Ascending aorta (tissue), 2 donors: ENCODE measurements at places on chromosomes 2 and 18. TPM values are rescaled to one million over a fixed set of nuclear protein-coding genes. Genes with fewer than 3 reads are reported as not detected.
A peak's percentile ranks its signal among the peaks of the same experiment; 100 is the strongest.

The TDRD15 gene
- not detected for total RNA-seq

The SULT6B1 gene
- total RNA-seq = not detected

The GFPT1 gene
- total RNA-seq = 25.7 TPM

The FAM237A gene
- total RNA-seq = not detected

The UGT1A4 gene
- total RNA-seq = not detected

The LCT gene
- not detected for total RNA-seq

The CD28 gene
- total RNA-seq = 4.0 TPM

The TMEM150A gene
- total RNA-seq = 26.7 TPM

The AAK1 gene
- total RNA-seq = 53.4 TPM

DNA sequence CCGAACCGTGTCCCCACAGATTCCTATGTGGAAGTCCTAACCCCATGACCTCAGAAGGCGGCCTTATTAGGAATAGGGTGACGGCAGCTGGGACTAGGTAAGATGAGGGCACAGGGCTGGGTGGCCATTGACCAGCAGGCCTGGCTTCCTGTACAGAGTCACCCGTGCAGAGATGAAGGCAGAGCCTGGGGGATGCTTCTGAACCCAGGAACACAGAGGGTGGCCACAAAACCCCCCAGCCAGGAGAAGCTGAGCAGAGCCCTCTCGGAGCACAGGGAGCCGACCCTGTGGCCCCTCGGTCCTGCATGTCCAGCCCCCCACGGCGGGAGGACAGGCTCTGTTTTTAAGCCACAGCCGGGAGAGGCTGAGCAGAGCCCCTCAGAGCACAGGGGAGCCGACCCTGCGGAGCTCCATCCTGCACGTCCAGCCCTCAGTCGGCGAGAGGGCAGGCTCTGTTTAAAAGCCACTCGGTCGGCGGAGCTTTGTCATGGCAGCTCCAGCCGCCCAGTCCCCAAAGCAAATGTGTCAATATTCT, 2.7 kb downstream of the PDCD1 start:
- no peak overlapping the region for H3K27ac ChIP-seq
- H3K36me3 ChIP-seq = no peaks in the 10 kb centered on the region
- no peaks in the 10 kb centered on the region for H3K27me3 ChIP-seq
- no peak for DNase-seq
- H3K4me3 ChIP-seq = no peak overlapping the region
- no peaks in the 10 kb centered on the region for H3K4me1 ChIP-seq

DNA sequence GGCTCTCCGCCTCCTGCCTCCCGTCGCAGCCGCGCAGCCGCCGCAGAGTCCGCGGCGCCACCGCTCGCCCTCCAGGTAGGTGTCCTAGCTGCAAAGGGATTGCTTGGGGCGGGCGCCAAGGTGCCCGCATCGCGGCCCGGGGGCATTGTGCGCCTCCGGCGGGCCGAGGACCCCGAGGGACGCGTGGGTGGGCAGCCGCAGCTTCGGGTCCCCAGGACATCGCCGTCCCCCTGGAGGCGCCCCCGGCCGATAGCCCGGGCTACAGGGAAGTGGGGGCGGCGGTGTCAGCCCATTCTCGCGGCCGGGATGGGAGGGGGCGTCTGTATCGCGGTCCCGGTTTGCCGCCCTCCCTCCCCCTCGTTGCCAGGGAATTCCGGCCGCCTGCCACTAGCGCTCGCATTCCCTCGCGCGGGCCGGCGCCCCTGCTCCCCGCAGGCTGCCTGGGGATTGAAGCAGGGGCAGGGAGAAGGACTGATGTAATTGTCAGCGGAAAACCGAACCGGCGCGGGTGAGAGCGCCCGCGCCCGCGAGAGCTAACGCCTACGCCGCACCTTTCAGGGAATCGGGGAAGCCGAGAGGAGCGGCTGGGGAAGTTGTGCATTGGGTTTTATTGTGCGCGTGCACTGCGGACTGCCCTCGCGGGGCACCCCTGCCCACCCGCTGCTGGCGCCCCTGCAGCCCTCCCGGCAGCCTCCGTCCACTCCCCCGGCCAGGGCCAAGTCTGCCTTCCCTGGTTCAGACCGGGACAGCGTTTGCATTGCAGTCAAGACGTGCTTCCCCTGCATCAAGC, 483 bp downstream of the OSBPL6 start:
- no peaks in the 10 kb centered on the region for H3K27me3 ChIP-seq
- no peaks in the 10 kb centered on the region for H3K36me3 ChIP-seq
- H3K27ac ChIP-seq = peak overlapping the region; percentile 90
- peaks cover 7% of the 10 kb centered on the region for H3K4me1 ChIP-seq
- H3K4me3 ChIP-seq = peak overlapping the region; percentile 96

DNA sequence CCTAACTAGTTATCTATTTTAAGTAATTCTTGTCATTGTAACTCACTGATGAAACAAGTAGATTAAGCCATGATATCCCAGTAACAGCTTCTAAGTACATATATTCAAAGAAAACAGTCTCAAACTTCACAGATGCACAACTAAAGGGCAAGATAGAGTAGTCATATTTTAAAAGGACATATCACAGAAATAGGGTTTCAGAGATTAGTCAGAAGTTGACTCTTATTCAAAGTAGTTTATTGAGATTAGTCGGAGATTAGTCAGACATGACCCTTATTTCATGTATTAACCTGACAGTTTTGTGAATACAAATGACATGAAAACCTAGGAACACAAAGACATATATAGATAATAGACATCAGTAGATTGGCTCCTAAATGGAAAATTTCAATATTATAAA, 15.9 kb upstream of the CHAC2 start:
- no peak overlapping the region for H3K4me3 ChIP-seq
- H3K4me1 ChIP-seq = no peaks in the 10 kb centered on the region
- no peaks in the 10 kb centered on the region for H3K36me3 ChIP-seq
- no peaks in the 10 kb centered on the region for H3K27me3 ChIP-seq

DNA sequence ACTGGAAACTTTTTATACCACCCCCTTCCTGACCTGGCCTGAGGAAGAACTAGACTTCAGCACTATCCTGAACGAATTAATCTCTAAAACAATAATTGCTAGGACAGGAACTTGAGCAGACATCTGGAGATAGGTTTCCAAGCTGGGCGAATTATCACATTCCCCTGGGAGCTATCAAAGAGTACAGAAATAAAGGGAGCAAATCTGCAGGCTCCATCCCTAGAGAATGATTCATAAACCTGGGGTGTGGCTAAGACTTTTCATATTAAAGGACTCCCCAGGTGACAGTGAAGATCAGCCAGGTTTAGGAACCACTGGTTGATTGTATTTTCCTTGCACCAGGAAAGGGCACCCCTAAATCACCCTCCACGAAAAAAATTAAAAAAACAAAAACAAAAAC, 105.6 kb upstream of the NOL4 start:
- H3K27ac ChIP-seq = no peak overlapping the region
- DNase-seq = no peak
- H3K27me3 ChIP-seq = no peaks in the 10 kb centered on the region

- no peaks in the 10 kb centered on the region for H3K4me1 ChIP-seq
- H3K36me3 ChIP-seq = no peaks in the 10 kb centered on the region
- no peak overlapping the region for H3K27ac ChIP-seq
- no peak overlapping the region for H3K4me3 ChIP-seq
- DNase-seq = no peak
These were observed 452.8 kb downstream of the MBD2 start for GRCh38 chr18:53771664-53772063.

GRCh38 chr2:85998071-85998991, 107.4 kb downstream of the POLR1A start:
- peaks cover 39% of the 10 kb centered on the region for H3K4me1 ChIP-seq
- H3K36me3 ChIP-seq = no peaks in the 10 kb centered on the region
- H3K27ac ChIP-seq = peak overlapping the region; percentile 92
- no peaks in the 10 kb centered on the region for H3K27me3 ChIP-seq
- DNase-seq = no peak
- peak overlapping the region; percentile 37 for H3K4me3 ChIP-seq
